GM12891 (cell line): ENCODE measurements at places on chromosomes 5 and 9.

DNA sequence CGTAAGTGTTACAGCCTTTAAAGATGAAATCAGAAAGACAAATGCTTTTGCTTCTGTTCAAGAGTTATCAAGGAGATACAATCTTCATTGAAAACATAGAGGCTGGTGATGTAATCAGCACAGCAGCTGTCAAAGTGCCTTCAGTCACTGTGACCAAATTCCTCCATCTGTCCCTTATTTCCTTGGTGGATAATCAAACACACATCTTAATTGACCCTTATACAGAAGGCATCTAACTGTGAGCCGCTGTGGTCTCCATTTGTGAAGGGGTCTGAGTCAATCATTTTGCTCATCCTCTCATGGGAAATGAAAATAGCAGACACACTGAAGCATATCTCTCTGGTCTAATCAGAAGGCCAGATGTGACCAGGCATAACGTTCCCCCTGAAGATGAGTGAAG lies 130.1 kb upstream of the TLR4 start:
- DNase-seq, result no peak

- no peak for DNase-seq
Observed at GRCh38 chr9:136546697-136547501, 1.1 kb upstream of the NOTCH1 start.

GRCh38 chr5:84231433-84231832 lies 153.2 kb downstream of the EDIL3 start:
- no peak for DNase-seq

GRCh38 chr5:125597338-125597737 lies 825.9 kb upstream of the GRAMD2B start:
- no peak for DNase-seq

DNA sequence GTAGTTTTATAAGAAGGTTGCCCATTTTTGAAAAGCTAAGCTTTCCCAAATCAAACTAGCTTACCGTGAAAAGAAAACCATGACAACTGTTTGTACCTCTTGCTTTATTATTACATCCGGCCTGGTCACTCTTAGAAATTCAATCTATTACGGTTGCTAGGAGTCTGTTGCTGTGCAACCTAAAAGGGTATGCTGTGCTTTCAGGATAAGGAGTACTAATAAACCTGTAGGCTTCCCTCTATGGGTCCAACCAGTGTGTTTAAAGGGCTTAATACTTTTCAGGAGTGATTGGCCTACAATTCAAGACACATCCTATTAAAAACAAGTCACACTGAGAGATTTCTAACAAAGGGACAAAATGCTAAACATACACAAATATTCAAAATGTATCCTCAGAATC lies 27.1 kb downstream of the RFX3 start:
- DNase-seq, result no peak
